Stimulated activated CD4-positive, alpha-beta T cell treated with anti-CD3 and anti-CD28 coated beads, Interleukin-15, amount 100 ng/mL, for 24 hours (primary cell): ENCODE measurements at places on chromosomes 7 and 10.

DNA sequence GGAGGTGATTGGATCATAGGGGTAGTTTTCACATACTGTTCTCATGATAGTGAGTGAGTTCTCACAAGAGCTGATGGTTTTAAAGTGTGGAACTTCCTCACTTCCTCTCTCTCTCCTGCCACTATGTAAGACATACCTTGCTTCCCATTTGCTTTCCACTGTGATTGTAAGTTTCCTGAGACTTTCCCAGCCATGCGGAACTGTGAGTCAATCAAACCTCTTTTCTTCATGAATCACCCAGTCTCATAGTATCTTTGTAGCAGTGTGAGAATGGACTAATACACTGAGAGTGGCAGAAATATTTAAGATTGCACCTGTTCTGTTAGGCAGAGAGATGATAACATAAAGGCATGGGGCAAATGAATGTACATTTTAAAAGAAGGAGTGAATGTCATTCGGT lies 507.8 kb downstream of the SORCS3 start:
- DNase-seq: no peak

DNA sequence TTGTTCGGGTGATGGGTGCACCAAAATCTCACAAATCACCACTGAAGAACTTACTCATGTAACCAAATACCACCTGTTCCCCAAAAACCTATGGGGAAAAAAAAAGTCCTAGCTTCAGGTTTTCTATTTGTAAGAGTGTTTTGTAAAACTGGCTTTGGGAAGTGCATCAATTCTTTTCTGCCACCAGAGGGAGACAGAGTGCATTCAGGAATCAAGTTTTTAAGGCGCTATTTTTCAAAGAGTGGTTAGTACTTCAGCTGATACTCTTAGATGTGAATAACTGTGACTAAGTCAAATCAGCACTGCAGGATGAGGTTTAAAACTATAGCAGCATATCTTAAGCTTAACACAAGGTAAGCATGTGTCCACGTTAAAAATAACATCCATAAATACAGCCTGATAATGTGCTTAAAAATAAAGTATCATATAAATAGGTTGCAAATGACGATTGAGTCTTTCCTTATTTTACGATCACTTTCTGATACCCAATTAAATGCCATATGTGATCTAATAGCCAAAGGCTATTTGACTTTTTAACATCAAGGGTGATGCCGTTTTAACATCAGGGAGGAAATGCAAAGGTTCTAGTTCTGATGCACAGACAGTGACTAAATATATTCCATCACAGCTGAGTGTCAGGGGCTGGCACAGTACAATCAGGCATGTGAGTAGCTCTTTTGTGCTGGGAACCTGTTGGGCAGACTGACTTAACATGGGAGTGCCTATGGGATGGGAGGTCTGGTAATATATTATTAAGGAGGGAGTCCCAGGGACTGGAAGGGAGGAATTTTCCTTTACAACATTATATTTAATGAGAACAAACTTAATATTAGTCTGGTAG lies 10.6 kb upstream of the LYZL2 start:
- no peak for DNase-seq

- no peak for DNase-seq
Observed at GRCh38 chr7:105673367-105674084, 92.2 kb upstream of the EFCAB10 start.

DNA sequence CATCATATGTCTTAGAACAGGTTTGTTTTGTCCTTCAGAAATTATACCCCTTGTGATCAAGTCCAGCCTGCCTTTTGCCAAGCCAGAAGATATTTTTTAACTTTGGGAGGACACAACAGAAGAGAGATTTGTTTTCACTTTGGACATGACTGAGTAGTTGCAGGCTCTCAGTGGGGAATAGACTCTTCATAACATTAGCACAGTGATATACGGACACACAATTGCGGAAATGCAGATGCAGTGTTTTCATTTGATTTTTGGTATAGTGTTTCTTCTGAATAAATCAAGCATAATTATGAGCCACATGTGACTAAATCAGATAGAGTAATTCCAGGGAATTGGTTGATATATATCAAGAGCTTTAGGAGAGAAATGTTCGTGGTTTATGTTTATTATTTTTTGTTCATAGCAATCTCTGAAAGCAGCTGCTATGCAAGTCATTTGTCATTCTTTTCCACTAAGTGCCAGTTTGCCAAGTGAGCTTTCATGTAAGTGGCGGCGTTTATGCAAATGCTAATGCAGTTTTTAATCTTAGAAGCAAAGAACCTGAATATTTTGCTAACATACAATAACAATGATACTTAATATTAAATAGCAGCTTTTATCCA lies 69.6 kb upstream of the HDAC9 start:
- DNase-seq: no peak

DNA sequence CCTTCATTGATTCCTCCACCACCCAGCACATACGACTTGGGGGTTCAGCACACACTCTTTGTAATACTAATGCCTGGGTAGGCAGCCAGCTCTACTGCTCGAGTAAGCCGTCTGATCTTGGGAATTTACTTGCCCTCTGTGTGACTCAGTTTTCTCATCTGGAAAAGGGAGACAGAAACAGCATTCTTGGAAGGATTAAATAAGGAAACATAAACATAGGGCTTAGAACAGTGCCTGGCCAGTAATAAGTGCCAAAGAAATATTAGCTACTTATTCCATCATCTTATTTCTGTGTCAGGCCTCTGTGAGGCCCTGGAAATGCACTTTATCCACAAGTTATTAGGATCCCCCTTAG lies 130.1 kb downstream of the TNS3 start:
- DNase-seq: no peak

- DNase-seq: no peak
Observed at GRCh38 chr10:132394936-132395703, 1.9 kb upstream of the PWWP2B start.

DNA sequence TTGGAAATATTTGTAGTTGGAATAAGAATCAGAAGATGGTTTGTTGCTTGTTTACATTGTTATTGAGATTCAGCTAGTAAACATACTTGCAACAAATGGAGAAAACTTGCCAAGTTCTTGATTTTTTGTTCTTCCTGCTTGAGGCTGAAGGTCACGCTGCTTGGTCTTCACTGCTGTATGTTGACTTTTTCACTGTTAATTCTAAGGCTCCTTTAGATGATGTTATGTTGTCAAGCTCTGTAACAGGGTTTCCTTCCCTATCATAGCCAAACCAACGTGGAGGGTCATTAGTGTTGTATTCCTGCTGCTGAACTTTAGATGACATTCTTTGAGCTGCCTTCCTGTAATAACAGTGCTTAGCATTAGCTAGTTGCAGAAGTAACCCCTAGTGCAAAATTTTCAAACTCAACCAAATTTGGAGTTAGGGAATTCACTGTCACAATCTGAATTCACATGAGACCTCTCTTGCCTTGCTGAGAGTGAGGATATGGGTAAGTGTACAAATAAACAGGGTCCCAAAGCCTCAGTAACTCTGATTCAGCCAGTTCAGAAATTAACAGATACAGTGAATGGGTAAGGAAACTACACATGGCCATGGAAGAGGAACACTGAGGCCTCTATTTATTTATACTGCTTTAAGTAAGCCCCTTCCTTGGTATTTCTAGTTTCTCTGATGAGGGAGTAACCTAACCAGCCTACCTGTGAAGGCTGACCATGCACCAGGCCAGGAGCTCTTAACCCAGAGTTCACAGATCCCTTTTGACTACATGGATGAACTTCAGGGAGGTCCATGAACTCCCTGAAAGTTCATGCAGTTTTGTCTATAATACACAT lies 64.6 kb downstream of the FAM185A start:
- no peak for DNase-seq

- peak; percentile 27 for DNase-seq
Observed at GRCh38 chr10:1043532-1043995, 5.4 kb downstream of the IDI1 start.

DNA sequence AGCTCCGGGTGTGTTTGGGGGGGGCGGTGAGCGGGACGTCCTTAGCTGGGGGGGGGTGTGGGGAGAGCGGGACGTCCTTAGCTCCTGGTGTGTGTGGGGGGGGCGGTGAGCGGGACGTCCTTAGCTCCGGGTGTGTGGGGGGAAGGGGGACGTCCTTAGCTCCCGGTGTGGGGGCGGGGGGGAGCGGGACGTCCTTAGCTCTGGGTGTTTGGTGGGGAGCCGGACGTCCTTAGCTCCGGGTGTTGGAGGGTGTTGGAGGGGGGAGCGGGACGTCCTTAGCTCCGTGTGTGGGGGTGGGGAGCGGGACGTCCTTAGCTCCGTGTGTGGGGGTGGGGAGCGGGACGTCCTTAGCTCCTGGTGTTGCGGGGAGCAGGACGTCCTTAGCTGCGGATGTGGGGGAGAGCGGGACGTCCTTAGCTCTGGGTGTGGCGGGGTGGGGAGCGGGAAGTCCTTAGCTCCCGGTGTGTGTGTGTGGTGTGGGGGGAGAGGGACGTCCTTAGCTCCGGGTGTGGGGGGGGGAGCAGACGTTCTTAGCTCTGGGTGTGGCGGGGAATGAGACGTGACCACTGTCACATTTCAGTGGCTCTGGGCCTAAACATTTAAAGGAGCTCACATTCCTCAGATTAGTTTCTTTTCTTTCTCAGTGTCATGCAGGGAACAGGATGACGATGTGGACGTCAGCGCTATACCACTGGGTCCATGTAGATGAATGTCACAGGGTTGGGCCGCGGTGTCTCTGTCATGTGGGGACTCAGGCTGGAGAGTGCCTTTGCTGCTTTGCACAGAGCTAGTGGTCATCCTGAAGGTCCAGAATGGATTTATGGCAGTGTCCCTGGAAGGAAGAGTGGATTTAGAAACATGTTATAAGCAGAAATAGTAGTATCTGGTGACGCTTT lies 7.5 kb downstream of the DYNC2I1 start:
- DNase-seq: peak; percentile 67

- no peak for DNase-seq
Observed at GRCh38 chr10:104049504-104050250, 36.0 kb downstream of the COL17A1 start.

DNA sequence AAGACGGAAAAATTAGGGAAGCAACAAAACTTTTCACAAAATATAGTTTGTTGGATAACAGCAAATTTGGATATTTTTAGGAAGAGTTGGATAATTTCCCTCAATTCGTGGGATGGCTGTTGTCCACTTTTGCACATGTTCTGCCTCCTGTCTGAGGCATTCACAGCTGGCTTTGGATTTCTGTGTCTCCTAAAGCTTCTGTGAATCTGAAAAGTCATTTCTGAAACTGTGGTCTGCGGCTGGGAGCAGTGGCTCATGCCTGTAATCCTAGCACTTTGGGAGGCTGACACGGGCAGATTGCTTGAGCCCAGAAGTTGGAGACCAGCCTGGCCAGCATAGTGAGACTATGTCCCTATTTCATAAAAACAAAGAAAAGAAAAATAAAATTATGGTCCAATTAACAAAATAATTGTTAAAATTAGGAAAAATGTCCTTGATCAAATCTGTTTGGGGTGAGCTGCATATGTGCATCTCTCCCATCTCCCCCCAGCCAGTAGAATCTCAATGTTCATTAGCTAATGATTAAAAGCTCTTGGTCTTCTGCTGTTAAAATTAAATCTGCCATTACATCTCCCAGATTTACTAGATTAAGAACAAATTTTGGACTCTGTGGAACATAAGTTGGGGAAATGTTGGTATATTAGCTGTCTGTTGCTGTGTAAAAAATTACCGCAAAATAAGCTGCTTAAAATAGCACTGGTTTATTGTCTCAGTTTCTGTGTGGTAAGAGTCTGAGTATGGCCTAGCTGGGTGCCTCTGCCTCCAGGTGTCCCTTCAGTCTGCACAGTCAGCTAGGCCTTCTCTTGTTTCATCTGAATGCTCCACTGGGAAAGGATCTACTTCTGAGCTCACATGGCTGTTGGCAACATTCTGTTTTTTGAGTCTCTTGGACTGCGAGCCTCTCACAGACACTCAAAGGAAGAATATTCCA lies 332.0 kb upstream of the FZD1 start:
- no peak for DNase-seq

DNA sequence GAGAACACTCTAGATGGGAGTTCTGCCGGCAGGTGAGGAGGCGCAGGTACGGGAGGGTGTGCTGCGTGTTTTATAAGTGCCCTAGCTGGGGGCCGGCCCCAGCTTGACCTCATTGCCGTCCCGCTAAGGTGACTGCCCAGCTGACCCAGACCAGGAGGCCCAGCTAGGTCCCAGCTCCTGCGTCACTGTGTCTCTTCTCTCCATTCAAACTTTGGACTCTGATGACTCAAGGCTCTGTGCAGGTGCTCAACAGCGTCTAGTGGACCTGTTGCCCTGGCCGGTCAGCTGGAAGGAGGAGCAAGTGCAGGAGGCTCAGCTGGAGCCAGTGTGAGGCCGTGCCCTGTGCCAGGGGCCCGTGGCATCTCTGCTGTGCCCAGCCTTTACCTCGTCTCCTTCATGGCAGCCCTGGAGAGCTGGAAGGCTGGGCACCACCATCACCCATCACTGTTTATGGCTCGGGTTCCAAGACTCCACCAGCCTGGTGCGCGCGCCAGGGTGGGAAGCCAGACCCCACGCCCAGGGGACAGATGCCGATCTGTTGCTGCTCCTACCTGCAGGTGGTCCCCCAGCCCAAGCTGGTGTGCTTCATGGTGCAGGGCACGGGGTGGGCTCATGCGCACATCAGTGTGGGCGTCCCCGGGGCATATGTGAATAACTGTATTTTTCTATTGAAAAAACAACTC lies 14.6 kb downstream of the LHPP start:
- no peak for DNase-seq

DNA sequence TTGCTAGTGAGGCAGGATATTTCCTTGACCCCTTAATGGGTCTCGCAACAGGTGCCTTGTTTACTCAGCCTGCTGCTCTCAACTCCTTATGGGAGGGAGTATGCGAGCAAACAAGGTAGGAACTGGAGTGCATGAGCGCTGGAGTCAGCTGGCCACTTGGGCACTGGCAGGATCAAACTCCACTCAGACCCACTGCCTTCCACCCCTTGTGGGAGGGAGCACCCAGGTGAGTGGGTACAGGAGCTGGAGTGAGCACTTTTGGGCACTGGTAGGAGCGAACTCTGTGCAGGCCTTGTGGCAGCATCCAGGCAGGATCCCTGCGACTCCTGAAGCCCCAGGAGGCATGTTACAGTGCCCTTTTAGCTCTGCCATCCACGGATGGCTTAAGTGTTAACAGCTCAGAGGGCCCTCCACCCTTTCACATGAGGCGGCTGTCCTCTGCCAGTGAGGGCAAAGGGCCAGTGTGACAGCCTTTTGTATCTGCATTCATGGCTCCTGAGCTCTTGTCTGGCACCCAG lies 123.2 kb downstream of the ST7 start:
- DNase-seq: no peak

DNA sequence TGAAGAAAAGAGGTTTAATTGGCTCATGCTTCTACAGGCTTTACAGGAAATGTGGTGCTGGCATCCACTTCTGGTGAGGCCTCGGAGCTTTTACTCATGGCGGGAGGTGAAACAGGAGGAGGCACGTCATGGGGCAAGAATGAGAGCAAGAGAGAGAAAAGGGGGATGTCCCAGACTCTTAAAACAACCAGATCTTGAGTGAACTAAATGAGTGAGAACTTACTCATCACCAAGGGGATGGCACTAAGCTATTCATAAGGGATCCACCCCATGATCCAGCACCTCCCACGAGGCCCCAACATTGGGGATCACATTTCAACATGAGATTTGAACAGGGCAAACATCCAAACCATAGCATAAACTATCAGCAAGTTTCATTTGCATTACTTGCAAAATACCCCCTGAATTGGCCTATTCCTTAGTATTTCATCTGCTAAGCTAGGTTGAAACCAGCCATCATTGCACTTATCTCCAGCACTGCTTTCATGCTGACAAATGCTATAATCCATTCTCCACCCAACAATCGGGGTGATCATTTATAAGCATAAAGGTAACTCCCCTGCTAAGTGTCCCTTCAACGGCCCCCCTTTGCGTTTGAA lies 179.0 kb downstream of the NOC3L start:
- peak; percentile 32 for DNase-seq
